Activated CD4-positive, alpha-beta T cell treated with anti-CD3 and anti-CD28 coated beads, Interleukin-10, Interleukin-2, amounts not matched to agents 100 ng/mL and 50 ng/mL, durations not matched to agents 16 hours and 8 hours (primary cell): ENCODE measurements at places on chromosomes 11 and 22.
A peak's percentile ranks its signal among the peaks of the same experiment; 100 is the strongest.

GRCh38 chr22:32796865-32797573 is 4.5 kb upstream of the TIMP3 start:
- DNase-seq = peak; percentile 63

DNA sequence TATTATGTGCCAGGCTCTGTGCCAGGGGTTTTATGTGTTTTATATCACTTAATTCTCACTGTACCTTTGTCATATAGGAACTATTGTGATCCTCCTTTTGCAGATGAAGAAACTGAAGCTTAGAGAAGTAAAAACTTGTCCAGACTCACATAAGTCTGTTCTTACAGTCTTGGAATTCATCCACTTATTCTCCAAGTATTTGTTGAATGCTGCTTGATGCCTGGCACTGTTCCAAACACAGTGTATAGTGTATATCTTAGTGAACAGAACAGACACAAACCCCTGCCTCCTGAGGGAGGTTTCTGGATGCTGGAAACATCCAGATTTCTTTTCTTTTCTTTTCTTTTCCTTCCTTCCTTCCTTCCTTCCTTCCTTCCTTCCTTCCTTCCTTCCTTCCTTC is 29.0 kb upstream of the FGF3 start:
- DNase-seq = no peak

DNA sequence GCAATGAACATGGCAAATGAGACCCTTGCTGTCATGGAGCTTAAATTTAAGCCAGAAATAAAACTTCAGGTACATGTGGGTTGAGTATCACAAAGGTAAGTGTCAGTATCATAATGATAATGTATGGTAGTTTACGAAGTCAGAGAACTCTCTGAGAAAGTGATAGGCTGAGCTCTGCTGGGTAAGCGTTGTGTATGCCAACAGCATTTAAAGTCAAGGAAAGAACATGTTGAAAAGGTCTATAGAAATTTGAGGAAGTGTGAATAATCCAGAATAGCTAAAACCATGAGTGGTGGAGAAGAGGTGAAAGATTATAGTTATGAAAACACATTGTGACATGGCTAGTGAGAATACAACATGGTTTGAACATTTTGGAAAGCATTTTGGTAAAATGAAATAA is 17.4 kb upstream of the CTSC start:
- DNase-seq = peak; percentile 49

GRCh38 chr11:123129920-123130319 is 65.1 kb downstream of the CLMP start:
- DNase-seq = no peak

- peak; percentile 68 for DNase-seq
These were observed 2.5 kb upstream of the SEPTIN3 start for GRCh38 chr22:41966607-41967240.

- no peak for DNase-seq
These were observed 84.4 kb downstream of the CSTPP1 start for GRCh38 chr11:47020793-47021526.

DNA sequence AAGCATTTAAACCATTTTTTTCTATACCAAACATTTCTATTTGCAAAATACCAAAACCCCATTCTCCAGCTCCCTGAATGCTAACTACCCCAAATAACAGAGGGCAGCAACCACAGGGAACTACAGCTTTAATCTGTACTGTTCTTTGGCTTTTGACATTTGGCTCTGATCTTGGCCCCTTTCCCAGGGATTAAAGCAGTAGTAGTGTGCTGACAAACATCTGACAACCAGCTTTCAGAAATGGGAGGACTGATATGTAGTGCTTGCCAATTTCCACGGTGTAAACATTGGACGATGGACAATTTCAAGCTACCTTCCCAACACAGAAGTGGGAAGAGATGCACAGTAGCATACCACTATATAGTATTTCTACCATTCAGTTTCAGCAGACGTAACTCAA is 88.4 kb upstream of the TEAD1 start:
- no peak for DNase-seq

DNA sequence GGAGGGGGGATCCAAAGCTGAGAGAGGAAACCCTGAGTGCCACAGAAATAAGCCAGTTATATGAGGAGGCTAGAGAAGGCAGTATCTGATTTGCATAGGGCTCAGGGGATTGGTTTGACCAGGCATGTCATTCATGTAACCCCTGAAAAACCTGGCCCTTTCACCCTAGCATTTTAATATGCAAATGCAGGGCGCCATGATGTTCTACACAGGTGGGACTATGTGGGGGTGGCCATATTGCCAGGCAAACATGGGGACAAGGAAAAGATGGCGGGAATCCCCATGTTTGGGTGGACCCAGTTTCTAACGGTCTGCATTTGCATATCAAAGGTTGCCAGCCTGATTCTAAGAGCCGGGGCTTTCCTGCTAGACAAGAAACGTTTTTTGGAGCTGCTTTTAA is 27.2 kb downstream of the CSF2RB start:
- no peak for DNase-seq

DNA sequence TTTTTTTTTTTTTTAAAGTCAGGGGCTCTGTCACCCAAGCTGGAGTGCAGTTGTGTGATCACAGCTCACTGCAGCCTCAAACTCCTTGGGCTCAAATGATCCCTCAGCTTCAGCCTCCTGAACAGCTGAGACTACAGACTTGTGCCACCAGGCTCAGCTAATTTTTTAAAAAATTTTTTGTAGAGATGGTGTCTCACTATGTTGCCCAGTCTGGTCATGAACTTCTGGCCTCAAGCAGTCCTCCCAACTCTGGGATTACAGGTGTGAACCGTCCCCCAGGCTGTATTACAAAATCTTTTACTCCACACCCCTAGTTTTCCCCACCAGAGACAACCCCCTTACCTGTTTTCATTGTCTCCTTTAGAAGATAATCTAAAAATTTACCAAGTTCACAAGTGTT is 1.9 kb downstream of the CCDC117 start:
- no peak for DNase-seq

DNA sequence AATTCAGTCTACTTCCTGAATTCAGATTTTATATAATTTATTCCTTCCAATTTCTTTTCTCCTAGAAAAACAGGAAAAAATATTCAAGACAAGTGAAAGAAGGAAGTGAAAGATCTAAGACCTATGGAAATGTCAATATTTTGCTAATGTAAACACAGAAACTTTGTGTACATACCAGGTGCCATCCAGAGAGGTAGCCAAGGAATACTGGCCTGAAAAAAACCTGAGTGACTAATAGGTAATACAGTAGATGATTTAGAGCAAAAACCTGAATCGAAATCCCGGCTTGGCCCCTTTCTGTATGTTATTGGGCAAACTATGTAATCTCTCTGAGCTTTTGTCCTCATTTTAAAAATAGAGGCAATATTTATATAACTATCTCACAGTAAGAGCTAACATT is 59.2 kb upstream of the FSHB start:
- DNase-seq = no peak

DNA sequence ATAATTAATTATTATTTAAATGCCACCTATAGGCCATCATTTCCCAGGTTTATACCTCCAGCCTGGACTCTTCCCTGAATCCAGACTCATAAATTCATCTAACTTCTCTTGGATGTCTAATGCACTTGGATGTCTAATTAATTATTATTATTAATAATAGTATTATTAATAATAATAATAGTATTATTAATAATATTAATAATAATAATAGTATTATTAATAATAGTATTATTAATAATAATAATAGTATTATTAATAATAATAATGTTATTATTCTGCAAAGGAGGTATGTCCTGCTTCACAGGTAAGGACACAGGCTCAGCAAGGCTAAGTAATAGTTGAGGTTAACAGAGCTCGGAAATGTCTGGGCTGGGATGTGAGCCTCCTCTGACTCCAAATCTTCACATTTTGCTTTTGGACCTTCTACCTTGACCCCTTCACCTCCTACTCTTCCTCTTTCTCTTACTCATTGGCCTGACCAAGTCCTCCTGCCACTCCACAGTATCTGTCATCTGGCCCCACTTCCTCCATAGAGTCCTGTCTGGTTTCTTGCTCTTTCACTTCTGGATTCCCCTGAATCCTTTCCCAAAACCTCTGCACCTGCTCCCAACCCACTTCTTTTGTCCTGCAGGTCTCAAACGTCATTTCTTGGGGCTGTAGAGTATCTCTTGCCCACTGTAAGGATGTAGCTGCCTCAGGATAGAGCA is 8.0 kb downstream of the RIBC2 start:
- no peak for DNase-seq

- DNase-seq = no peak
These were observed 108.0 kb downstream of the KCNQ1OT1 start for GRCh38 chr11:2591805-2592204.

DNA sequence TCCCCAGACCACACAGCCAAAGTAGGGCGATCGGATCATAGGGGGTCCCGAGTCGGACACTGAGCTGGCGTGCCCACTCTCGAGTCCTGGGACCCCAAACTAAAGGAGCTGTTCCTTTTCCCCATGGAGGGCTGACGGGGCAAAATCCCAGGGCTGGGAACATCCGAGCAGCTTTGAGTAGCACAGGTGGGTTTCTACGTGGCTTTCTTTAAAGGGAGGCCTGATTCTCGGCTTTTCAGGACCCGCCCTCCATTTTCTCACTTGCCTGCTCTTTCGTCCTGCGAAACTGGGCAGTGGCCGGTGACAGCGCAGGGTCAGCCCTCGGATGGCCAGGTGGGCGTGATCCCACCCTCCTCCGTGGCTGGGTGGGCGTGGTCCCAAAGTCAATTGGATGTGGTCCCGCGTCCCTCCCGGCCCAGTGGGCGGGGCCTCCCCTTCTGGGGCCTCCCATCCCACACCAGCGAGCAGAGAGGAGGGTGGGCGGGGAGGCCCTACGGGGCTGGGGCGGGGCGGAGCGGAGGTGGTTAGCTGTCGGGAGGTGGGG is 17.5 kb upstream of the TXNRD2 start:
- no peak for DNase-seq

- peak; percentile 90 for DNase-seq
These were observed 2.3 kb downstream of the CASTOR1 start for GRCh38 chr22:30286813-30287647.

GRCh38 chr11:12141283-12141682 is 30.9 kb downstream of the MICAL2 start:
- DNase-seq = no peak

DNA sequence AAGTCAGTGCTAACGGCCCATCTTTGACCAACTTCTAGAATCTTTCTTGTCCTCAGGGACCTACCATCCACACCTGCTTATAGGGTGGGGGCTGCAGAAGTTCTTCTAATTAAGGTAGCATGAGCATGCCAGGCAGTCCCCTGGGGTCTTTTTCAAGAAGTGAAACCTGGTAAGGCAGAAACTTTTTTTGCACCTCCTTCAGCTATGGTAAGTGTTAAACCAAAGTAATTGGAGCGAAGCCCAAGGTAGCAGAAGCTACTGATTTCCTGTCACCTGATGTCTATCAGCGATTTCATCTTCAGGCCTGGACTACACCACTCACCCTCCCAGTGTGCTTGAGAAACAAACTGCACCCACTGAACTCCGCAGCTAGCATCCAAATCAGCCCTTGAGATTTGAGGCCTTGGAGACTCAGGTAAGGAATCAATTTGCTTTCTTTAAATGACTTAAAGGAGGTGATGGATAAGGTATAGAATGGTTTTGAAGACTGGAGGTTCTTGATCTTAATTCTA is at the start of gene MS4A1:
TSS of gene MS4A1 (plus strand) at position 317 of the 512 bp plus-strand sequence. CDS start 6,528 bp downstream, outside the sequence.
- DNase-seq = no peak

DNA sequence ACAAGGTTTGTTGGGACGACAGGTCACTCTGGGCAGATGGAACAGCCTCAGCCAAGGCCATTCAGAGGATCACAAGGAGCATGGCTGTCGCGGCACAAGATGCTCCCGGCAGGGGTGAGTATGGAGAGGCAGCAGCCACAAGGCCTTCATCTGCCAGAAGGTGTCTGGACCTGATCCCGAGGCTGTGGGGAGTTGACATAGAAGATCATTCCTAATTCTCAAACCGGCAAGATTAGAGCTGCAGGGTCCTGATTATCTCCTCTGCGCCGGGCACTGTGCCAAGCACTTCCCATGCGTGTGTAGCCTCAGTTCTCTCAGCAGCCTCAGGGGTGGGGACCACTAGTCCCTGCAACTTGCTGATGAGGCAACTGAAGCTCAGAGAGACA is 32.3 kb upstream of the RFPL3 start:
- DNase-seq = no peak

- DNase-seq = no peak
These were observed 35.4 kb downstream of the RSPH14 start for GRCh38 chr22:23106344-23106743.

GRCh38 chr11:65546217-65546958 is 11.8 kb downstream of the LTBP3 start:
- DNase-seq = peak; percentile 98

DNA sequence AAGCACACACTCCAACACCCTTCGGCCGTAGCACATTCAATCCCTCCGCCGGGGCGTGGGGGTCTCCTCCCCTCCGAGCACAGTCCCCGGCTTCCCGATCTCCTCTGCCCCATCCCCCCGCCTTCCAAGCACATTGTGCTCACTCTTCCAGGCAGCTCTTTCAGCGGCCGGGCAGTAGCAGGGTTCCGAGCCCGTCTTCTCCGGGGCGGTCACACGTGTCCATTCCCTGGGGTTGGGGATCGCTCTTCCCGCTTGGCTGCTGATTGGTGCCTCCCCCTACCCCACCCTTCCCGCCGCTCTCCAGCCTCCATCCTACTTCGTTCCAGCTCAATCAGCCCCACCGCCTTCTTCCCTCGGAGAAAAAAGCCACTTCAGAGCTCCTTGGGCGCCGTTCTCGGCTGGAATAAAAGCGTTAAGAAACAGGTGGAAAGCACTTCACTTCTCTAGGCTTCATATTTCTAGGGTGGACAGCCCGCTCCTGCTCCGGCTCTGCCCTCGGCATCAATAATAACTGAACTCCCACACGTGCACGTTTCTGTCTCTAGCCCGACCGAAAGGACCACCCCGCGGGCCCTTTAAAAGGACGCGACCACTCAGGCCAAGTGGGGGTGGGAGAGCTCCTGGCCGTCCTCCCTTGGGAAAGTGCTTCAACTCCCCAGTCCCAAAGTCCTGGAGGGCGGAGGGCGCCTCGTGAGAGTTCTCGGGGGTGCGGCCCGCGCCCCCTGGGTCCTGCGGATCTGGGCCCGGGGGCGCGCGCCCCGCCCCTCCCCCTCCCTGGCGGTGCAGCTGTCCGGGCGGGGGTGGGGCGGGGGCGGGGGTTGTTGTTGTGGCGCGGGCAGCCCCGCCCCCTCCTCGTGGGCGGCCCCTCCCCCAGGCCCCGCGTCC is 464 bp upstream of the CECR2 start:
- DNase-seq = no peak

- DNase-seq = no peak
These were observed 11.3 kb upstream of the RAG2 start for GRCh38 chr11:36609383-36609782.

DNA sequence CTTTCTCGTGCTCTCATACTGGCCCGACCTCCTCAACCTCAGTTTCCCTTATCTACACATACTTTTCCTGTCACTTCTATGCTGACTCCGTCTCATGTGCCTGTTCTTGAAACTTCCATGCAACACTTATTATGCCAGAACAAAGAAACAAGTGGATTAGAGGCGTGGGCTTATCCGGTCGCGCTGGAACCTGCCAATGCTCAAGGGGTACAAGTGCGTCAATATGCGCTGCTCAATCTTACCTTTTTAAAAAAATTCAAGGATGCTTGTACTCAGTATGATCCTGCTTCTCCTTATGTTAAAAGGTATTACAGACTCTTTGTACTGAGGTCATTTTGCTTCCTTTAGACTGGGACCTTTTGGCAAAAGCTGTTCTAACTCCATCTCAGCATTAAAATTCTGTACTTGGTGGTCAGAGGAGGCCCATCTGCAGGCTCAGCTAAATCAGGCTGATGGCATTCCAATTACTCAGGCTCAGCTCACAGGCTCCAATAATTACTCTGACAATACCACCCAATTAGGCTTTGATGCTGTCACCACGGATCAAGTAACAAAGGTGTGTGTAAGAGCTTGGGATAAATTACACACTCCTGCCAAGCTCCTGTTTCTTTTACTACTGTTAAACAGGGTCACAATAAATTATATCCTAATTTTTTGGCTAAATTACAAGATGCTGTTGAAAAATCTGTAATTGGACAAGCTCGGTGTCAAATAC is 26.3 kb upstream of the ALDH3B2 start:
- DNase-seq = no peak
